ENCODE measurements at places on chromosomes 12 and 14.

DNA sequence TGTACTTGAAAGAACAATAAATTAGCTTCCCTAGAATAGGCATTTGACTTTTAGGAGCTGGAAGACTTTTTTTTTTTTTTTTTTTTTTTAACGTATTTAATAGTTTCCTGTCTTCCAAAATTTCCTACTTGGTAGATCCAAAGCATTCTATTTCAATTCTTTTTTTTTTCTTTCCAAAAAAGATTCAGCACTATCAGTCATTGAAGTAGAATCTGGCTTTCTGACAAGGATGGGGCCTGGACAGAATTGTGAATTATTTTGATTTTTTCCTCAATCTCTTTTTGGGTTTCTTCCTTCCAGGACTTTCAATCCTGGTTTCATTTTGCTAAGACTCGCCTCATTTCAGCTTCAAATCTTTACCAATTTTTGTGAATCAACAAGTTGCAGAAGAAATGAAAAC is 21.2 kb downstream of the GNG2 start:
- no peak for DNase-seq

- no peak for DNase-seq
Observed at GRCh38 chr14:35189422-35189821, 67.1 kb downstream of the PRORP start.

DNA sequence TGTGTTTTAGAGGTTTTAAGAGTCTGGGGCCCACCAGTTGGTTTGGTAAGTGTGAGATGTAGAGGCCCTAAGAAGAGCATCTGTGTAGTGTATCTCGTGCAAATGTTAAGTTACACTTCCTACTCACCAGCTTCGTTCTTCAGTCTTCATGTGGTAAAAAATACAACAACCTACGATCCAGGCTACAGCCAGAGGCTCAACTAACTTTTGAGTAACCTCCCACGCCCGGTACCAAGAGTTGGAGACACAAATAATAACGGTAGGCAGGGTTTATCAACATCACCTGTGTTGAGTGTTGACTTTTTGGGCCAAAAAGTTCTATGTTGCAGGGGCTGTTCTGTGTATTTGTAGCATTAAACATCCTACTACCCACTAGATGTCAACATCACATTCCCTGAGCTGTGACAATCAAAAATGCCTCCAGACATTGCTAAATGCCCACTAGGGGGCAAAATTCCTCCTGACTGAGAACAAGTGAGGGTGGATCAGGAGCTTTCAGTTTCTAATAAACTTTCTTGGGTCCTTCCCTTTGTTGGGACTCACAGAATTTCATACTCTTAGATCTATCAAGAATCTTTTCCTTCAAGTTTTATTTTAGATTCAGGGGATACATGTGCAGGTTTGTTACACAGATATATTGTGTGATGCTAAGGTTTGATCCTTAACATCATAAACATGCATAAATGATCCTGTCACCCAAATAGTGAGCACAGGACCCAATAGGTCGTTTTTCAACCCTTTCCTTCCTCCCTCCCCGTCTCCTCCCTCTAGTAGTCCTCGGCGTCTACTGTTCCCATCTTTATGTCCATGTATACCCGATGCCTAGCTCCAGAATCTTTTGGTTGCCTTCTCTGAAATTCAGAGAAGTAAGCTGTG is 94.7 kb downstream of the SLC2A13 start:
- peak; percentile 18 for DNase-seq

DNA sequence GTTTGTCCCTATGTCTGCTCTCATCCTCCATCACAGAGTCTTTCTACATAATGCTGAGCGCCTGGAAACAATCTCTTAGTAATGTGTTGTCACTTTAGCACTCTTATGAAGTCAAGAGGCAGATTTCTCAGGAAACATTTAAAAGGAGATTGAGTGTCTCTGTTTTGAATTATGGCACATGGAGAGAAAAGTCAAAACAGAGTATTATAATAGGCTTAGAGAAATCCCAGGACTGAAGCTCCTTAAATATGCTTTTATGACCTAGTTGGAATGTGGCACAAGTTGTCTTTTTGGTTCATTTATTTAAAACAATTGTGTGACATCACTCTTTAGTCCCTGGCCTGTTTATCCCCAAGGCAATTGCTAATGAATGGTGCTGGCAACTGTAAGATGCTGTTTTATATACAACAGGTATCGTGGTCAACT is 117.8 kb upstream of the HIF1A start:
- no peak for DNase-seq

DNA sequence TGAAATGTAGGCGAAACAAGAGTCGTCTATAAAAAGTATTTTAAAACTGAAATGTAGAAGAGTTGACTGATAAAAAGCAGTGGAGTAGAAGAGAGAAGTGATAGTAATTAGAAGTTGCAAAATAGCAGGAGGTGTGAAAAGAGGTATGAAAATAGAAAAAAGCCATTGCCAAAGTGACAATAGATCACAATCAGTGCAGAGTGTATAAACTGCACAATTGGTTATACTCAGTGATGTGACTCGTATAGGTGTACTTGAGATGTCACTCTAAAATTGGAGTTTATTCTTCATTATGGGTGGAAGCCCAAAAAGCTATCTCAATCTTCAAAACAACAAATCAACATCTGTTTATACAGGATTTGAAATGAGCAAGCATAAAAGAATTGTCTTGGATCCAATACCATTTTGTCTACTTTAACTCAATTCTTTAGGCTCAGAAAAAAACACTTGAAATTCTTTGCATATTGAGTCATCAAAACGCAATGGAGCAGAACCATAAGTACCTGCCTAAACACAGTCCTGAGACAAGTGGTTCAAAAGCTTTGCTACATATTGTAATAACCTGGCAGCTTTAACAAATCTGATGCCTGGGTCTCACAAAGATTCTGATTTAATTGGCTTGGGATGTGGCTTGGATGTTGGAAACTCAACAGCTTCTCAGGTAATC is 8.8 kb downstream of the IKBIP start:
- DNase-seq, result peak; percentile 43

DNA sequence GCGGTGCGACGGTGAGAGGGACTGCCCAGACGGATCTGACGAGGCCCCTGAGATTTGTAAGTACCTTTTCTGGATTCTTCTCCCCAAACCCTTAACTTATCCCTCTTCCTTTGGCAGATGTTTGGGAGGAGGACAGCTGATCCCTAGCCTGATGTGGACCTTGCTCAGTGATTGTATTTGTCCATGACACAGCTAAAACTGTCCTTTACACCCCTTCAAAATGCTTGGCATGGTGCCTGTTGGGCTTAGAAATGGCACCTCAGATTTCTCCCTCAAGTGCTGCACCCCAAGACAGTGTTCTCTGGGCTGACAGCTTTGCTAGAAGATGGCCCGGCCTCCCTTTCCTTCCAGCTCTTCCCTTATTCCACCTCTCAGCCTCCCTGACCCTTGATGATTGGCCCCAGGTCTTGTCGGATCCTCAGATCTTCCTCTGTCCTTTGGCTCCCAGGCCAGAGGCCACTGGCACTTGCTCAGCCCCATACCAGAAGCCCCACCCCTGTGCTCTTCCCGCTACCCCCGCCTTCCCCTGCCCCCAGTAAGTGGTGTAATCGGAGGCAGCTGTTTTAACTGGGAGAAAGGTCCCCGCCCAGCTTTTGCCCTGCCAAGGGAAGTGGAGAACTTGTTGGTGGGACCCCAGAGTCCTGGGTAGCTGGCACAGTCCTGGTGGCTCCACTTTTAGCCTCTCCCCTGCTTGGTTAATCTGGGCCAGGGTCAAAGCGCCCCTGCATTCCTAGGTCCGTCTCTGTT is 8.7 kb downstream of the LRP1-AS start:
- no peak for DNase-seq

GRCh38 chr12:106980944-106981343 is 6.0 kb downstream of the MTERF2 start:
- no peak for DNase-seq

DNA sequence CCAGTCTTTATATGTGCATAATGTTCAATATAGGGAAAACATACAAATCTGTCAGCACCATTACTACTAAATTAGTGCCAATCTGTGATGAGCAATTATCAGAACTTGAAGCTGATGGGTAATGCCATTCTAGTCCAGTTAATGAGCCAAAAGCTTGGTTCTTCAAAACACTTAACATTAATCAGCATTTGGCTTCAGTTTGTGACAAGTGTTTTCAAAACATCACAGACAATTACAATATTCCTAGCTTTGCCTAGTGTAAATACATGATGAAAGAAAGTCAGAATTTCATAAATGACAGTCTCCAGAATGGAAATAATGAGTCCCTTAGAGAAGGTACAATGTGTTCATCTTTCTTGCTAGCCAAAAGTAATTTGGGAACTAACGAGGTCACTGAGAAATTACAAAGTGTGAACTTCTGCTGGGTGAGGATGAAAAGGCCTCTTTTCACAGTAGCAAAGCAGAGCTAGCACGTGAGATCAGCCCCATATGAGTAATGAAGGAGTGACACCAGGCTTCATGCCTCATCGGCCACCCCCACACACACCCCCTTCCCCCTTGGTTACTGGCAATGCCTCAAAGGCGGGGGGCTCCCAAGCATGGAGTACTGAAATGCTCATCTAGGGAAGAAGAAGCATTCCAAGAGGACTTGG is 180.6 kb upstream of the EEA1 start:
- no peak for DNase-seq

GRCh38 chr12:96471368-96472050 is 17.9 kb upstream of the CFAP54 start:
- no peak for DNase-seq

- no peak for DNase-seq
Observed at GRCh38 chr12:90695415-90695814, 259.6 kb downstream of the CCER1 start.

DNA sequence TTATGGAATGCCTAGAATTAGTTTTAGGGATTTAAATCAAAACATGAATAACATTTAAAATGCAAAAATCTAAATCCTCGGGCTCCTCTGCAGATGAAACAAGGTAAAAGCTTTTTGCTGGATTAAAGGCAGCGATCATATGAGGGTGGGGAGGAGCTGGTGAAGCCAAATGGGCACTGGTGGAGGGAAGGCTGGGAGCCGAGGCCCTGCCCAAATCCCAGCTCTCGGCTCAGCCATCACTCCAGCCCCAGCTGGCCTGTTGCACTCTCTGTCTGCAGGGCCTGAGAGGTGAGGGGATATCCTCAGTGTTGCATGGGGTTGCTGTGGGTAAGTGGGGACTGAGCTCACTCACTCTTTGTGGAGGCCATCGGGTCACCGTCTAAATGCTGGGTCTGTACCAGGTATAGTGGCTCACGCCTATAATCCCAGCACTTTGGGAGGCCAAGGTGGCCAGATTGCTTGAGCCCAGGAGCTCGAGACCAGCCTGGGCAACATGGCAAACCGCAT is 28.6 kb downstream of the CALM1 start:
- no peak for DNase-seq

DNA sequence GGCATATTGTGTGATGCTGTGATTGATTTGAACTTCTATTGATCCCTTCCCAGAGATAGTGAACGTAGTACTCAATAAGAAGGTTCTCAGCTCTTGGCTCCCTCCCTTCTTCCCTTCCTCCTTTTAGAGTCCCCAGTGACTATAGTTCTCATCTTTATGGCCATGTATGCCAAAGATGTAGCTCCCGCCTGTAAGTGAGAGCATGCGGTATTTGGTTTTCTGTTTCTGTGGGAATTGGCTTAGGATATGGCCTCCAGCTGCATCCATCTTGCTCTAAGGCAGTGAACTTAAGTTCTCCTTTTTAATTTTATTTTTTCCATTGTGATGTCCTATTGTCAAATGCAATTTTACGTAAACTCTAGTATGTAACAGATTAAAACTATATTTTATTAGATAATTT is 109.5 kb downstream of the AEBP2 start:
- DNase-seq, result no peak

GRCh38 chr12:108650083-108650482 is 16.4 kb upstream of the SELPLG start:
- DNase-seq, result no peak

Data from epithelial cell of prostate (primary cell).